ENCODE measurements at places on chromosomes 3 and 15.

- DNase-seq: no peak
Observed at GRCh38 chr15:96340598-96341512, 10.4 kb downstream of the NR2F2 start.

DNA sequence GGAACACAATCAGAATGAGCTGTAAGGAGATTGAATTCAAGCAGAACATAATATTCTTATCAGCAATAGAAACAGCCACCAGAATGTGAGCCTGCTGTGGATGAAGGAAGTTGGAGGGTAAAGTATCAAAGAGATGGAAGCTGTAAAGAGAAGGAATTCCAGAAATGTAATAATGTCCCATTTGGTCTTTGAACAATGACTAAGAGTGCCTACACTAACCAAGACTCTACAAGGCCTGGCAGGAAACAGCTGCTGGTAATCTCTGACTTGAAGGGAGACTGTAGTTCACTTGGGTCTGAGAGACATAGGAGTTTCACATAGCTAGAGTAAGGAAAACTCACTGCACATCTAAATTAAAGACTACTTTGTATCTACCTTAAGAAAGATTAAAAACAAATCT lies 1176.0 kb upstream of the ALCAM start:
- DNase-seq: no peak

- DNase-seq: no peak
Observed at GRCh38 chr15:58459560-58459959, 27.8 kb downstream of the LIPC start.

- DNase-seq: no peak
Observed at GRCh38 chr3:195583831-195584542, at the start of gene APOD. Gene APOD, minus strand, starts transcription at chr3:195583940. Its CDS starts 4,479 bp downstream, at chr3:195579461.

DNA sequence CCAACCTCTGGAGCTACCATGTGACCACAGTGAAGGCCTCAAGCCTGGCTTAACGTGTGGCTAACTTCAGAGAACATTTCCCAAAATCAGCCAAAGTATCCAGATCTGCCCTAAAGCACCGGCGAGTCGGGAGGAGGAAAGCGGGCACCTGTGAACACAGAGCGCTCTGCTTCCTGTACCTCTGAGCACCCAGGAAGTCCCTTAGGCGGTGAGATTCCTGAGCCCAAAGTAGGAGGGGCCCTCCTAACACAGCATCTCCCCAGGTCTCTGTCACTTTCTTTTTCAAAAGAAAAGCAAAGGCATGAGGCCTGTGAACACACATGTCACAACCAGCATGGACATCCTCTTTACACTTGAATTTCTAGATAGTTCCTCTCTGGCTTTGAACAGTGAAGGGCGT lies 944 bp upstream of the EIF4E3 start:
- no peak for DNase-seq

DNA sequence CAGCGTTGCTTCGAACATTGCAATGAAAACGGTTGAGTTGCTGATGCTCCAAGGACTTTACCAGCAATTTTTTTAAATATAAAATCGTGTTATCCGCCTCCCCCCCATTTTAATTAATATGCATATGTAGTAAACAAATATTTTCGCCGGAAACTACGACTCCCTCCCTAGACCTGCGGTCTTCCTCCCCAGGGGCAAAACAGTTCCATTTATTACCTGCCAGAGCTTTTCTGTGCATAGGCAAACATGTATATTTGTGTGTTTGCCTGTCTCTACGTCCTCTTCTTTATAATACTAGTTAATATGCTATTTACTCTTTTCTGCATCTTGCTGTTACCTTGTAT lies 593 bp upstream of the RSL24D1 start:
- DNase-seq: no peak

- no peak for DNase-seq
Observed at GRCh38 chr15:58981808-58982475, 5.5 kb upstream of the RNF111 start.

GRCh38 chr3:54830658-54831057 lies 97.2 kb downstream of the LRTM1 start:
- DNase-seq: peak; percentile 6

GRCh38 chr3:43998836-43999727 lies 242.6 kb upstream of the TOPAZ1 start:
- DNase-seq: no peak
